ENCODE measurements at places on chromosomes 1 and 21. TPM values are rescaled to one million over a fixed set of nuclear protein-coding genes. Genes with fewer than 3 reads are reported as not detected.

GRCh38 chr1:107963601-107964335 is 1.2 kb downstream of the VAV3 start:
- no peak for DNase-seq

GRCh38 chr1:38812981-38813380 is 46.6 kb downstream of the RRAGC start:
- DNase-seq = no peak

DNA sequence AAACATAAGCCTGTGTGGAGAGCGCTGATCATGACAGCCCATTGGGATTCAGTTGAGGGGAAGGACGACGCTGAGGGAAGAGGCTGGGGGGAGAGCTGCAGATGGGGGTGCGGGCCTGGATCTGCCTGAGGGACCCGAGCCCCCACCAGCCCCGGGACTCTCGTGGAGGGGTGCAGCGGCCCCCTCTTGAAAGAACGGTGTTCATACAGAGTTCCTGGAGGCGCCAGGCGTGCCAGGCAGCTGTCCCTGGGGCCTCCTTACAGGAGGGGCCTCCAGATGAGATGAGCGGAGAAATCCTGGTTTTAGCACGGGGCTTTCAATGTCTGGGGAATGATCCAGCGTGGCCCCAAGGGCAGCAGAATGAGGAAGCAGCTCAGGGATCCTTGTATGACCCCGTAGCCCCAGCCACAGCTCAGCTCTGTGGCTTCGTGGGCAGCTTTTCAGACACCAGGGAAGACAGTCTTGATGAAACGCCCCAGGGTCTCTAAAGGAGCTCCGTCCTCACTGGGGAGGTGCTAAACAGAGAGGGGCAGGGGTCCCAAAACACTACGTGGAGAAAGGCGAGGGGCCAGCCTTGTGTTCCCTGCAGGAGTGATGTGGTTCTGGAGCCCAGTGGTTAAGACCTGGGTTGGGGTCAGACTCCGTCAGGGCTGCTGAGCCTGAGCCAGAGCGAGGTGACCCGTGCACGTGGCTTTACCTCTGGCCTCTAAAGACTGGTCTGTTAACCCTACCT is 7.2 kb upstream of the DSCAM start:
- no peak for DNase-seq

DNA sequence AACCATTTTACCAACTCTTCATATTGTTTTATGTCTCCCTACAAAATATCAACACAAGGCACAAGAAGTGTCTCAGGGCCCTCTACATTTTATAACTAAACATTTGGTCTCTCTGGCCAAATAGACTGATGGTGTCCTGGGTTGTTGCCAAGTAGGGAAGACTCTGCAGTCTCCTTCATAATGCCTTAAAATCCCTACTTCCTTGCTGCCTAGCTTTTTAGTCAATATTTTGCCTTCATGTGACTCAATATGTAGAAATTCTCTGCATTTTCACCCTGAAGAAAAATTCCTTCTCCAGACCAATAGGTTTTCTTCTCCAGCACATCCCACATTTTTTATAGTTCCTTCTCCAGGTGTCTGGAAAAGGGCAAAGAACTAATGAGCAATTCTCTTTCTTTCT is 72.6 kb upstream of the IPO9 start:
- DNase-seq = peak; percentile 20

- DNase-seq = no peak
Measured at GRCh38 chr21:16522548-16522947, 792.8 kb downstream of the USP25 start.

DNA sequence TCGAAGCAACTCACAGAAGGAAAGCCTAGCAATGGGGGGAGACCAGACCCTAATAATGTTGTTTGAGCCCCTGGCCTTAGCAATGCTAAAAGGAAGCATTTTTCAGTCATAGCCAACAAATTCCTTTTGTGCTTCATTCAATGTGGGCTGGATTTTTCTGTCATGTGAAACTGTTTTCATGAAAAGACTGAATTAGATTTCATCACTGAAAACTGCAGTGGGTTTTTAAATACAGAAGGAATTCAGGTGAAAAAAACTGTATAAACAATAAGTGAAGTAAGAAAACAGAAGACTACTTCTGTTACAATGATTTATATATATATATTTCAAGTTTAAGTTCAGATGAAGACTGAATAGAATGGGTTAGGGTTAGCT is 204.8 kb downstream of the SMYD3 start:
- DNase-seq = no peak

DNA sequence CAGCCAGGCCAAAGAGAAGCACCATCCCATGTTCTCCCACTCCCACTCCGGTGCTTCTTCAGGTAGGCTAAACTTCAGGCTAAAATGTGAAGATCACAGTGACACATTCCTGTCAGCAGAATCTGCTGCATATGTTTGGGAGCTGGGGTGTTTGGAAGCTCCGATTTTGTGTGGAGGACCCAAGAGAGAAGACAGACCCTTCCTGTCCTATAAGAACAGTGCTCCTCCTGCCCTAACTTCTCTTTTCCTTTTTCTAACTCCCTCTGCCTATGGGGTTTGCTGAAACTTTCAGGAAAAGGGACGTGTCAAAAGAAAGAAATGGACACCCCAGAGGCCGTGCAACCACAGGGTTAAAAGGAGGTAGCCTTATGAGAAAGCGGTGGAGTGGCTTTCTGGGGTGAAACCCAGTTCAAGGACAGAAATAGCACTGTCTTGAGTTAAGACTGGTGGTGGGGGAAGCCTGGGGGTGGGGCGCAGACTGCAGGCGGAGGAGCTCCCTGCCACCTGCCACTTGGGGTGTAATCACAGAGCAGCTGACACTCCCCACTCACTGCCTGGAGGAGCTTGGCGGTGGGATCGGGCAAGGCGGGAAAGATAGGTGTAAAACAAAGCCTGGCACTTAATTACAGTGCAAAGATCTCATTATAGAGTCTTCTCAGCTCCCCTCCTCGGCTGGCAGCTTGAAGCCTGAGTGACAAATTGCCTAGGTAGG is 645 bp upstream of the TLR5 start:
- no peak for DNase-seq

DNA sequence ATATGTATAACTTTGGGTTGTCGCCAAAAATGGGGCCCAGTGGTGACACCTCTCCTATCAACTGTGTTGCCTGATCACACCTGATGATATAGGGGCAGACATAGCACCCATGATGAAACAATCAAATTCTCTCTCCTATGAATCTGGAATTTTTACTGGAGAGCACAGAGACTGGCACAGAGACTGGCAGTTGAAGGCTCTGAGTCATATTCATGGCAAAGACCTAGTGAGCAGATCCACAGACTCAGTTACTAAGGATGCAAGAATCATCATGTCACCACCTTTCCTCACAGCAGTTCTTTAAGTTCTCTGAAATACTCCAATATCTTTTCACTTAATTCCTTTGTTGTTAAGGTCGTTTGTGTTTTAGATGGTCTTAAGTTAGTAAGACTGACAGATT is 60.0 kb downstream of the APCS start:
- no peak for DNase-seq

GRCh38 chr1:103761896-103762295 is 12.2 kb downstream of the AMY1C start:
- DNase-seq = no peak

DNA sequence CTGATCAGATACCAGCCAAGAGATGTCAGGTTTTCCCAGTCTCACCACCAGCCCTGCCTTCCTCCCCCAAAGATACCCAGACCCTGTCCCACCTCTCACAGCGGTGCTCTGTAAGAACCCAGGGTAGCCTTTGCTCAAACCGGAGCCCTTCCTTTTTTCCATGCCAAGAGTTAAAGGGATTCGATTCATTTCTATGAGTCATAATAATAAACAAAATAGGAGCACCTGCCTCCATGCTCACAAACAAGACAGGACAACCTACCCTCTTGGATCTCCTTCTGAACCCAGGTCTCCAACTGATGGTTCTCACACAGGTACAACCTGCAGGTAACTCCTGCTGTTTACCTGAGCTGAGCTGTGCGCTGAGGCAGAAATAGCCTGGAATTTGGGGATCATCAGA is 5.9 kb upstream of the ATP1A2 start:
- DNase-seq = no peak

DNA sequence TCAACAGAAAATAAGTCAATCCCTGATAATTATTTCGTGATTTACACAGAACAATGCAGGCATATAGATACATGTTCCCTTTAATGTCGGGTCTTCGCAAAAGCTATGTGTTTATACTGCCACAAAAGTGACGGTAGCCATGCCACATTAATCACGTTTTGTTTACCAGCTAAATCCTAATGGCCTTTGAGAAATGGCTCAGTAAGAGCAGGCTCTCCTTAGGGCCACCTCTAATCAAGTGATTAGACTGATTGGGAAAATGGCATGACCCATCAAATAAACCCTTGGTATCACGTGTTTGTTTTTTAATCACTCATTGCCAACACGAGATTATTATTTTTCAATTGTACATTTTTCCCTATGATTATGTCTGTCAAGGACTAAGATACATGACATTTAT is 102.0 kb upstream of the USP25 start:
- no peak for DNase-seq

- no peak for DNase-seq
Measured at GRCh38 chr1:164801791-164802502, 243.0 kb downstream of the PBX1 start.

GRCh38 chr1:86153836-86154235 is 2.7 kb downstream of the COL24A1 start:
- DNase-seq = no peak

DNA sequence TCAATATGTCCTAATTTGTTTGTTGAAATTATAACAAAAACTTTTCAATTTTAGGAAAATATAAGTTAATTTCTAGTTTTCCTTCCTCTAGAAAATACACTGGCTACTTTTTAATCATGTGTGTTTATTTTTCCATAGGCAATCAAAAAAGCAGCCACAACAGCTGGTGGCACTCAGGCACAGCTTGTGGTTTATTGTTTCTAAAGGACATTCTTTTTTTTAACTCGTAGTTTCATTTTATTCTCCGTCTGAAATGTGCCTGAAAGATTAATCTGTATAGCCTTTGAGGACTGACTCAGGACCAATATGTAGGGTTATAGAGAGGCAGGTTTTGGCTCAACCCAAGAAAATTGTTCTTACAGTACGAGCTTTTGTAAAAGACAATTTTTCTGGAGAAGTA is 20.7 kb upstream of the STX12 start:
- DNase-seq = no peak

GRCh38 chr1:106502659-106503058 is 553.8 kb upstream of the PRMT6 start:
- no peak for DNase-seq

DNA sequence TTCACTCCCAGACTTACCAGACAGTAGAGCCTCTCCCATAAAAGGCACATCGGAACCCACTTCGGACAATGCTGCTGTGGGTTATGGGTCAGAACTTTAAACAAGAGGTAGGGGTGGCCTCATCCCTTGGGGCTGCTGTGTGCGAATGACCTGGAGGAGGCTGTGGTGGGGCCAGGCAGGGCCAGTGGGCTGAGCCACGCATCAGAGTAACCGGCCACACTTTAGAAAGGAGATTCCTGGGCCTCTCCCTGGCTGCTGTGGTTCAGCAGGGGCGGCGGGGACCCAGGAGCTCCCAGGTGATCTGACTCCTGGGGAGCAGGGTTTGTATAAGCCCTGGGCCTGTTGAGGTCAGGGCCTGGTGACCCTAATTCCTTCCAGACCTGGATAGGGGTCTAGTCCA is 110.2 kb upstream of the C1orf174 start:
- DNase-seq = no peak

DNA sequence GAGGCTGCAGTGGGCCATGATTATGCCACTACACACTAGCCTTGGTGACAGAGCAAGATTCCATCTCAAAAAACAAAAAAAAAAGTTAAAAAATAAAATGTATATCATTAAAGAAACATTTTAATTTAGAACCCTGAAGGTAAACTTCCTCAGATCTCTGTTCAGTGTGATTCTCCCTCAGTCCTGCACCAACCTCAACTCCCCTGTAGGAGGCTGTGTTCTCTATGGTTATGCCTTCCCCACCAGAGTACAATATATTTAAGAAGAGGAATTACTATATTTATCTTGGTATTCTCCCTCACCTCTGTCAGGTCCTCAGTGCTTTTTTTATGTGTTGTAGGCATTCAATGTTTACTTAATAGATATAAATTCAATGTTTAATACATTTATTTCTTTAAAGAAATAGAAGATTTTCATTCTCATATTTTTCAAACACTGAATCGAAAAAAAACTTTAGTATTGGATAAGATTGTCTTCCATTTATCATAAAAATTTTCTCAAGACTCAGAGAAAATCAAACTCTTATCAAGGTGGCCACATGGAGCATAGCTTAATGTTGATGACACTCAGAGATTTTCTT is 4.8 kb upstream of the LRRC8B start:
- DNase-seq = no peak

DNA sequence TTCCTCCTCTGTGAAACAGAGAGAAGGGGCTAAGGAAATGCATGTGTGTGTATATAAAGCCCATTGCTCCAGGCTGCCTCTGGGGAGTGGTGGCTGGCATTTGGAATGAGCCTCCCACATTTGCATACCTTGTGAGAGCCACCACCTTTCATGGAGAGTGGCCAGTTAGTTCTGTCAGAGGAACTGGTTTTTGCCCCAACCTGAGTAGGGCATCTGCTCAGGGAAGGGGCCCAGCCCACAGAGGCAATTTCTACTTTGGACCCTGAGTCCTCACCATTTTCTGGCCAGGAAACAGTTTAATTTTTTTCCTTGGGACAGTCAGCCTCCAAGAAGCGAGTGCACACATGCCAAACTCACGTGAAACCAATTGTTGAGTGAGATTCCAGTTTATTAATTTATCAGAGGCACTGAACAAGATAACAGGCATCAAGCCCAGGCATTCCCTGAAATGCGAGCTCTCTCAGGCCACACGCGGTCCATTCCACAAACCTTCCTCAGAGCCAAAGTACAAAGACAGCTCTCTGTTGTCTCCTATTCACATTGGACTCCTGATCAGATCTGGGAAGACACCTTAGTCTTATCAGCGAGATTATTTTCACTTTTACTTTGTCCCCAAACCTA is 1.0 kb upstream of the SLC6A9 start:
- no peak for DNase-seq

DNA sequence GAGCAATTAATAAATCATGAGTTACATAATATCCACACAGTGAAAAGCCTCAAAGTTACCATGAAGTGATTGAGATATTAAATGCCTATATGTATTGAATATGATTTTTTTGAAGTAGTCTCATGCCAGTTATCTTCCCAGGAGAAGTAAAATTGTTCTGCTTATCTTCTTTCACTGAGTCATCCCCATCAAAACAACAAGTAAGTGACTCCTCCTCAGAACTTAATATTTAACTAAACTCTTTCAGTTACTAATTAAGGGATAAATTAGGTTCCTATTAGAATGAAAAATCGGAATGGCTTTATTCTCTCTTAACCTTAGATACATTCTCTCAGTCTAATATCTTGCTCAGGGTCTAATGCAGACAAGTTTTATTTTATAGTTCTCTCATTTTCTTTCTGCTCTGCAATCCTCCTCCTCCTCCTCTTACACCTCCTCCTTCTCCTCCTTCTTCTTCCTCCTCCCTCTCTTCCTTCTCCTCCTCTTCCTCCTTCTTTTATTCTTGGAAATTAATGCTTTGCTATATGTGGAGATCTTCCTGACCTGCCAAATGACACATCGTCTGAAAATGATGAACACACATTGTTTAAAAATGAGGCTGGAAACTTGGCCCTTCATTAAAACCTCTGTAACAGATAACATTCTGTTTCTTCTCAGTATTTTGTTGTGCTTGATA is 110.9 kb downstream of the RUNX1 start:
- DNase-seq = peak; percentile 45

The CFAP45 gene
- total RNA-seq = not detected

The VAV3 gene
- 21.4 TPM for total RNA-seq

The TMPRSS15 gene
- not detected for total RNA-seq

The TMPRSS2 gene
- not detected for total RNA-seq

The GBP7 gene
- total RNA-seq = not detected

The PALMD gene
- total RNA-seq = 6.5 TPM

The RIMKLA gene
- total RNA-seq = 11.5 TPM

The MASP2 gene
- total RNA-seq = not detected

The IBA57 gene
- total RNA-seq = 1.6 TPM

The NTMT2 gene
- total RNA-seq = not detected

The PEF1 gene
- 82.7 TPM for total RNA-seq

Measured in Caki2 (cell line).